Retinal pigment epithelial cell (primary cell): ENCODE measurements at places on chromosomes 12 and 14.
A peak's percentile ranks its signal among the peaks of the same experiment; 100 is the strongest.

GRCh38 chr14:22300646-22301045 lies 288.4 kb downstream of the DAD1 start:
- no peak for DNase-seq

DNA sequence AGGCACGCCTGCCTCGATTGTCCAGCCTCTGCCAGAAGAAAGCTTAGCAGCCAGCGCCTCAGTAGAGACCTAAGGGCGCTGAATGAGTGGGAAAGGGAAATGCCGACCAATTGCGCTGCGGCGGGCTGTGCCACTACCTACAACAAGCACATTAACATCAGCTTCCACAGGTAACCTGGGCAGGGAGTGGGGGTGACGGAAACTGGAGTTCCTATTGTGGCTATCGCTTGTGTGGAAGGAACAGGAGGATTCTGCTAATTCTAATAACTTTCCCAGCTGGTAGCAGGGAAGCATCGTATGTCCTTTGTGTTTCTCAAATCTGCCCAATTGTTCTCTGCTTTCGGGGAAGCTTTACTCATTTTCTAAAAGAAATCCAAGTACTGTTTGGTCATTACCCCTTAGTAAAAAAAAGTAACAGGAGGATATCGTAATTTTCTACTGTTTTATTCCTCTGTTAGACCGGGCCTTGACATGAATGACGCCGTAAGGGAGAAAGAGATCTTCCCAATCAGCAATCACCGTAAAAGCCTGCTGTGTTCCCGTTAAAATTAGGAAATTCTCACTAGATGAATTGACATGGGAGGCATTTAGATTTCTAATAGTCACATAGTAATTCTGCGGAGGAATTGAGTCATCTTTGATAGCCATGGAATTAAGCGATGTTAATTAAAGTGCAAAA lies 449 bp downstream of the THAP2 start:
- DNase-seq: no peak

DNA sequence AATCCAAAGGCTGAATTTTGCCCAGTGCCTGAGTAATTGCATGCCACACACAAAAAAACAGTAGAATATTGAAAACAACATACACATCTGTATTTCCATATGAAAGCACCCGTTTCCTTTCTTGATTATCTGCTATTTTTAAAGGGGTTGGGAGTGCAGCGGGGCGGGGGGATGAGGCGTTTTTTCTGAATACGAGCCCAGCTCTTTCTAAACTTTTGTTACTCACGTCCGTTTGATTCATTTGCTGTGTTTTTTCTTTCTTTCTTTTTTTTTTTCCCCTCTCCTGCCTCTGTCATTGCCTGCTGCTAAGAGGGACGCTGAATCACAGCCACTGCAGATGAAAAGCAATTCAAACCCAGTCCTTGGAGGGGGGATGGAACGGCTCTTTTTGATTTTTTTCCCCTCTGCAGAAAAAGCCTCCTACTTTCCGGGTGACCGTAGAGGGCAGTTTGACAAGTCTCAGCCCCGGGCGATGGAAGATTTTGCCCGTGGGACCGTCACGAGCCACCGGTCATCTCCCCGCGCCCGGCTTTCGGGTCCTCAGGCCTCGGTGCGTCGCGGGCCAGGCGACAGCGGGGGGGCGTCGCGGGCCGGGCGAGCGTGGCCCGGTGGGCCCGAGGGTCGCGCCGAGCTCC lies 572 bp upstream of the RASSF8 start:
- DNase-seq: no peak

GRCh38 chr14:69242311-69243224 lies 17.4 kb upstream of the GALNT16 start:
- peak; percentile 30 for DNase-seq

DNA sequence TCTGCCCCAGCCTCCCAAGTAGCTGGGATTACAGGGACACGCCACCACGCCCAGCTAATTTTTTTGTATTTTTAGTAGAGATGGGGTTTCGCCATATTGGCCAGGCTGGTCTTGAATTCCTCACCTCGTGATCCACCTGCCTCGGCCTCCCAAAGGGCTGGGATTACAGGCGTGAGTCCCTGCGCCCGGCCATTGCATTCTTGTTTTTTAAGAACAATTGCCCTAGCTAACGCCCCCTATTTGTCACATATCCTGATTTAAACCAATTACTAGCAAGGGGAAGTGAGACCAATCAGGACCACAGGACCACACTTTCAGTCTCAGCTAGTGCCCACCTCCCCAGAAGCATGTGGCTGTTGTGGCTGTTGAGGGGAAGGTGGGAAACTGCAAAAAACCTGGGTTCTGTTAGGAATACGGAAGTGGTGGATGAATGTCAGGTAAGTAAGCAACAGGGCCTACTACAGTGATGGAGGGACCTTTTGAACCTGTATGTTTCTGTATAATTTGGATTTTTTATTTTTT lies 37.8 kb upstream of the NFYB start:
- no peak for DNase-seq

DNA sequence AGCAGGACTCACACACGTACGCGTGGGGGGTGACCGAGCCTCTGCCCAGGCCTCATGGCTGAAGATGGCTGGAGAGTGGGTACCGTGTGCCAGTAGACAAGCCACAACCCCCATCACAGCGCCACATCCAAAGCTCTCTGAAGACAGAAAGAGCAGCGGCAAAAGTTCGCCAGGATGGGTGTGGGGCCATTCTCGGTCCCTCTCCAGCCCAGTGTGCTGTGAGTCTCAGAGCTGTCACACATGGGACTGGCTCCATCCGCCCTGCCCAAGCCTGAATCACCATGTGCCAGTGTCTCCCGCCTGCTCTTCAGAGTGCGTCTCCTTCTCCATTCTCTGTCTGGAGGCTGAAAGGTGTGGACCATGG lies 5.7 kb downstream of the TMEM179 start:
- no peak for DNase-seq

- peak; percentile 92 for DNase-seq
Observed at GRCh38 chr12:75974323-75975187, 57.0 kb downstream of the PHLDA1 start.

DNA sequence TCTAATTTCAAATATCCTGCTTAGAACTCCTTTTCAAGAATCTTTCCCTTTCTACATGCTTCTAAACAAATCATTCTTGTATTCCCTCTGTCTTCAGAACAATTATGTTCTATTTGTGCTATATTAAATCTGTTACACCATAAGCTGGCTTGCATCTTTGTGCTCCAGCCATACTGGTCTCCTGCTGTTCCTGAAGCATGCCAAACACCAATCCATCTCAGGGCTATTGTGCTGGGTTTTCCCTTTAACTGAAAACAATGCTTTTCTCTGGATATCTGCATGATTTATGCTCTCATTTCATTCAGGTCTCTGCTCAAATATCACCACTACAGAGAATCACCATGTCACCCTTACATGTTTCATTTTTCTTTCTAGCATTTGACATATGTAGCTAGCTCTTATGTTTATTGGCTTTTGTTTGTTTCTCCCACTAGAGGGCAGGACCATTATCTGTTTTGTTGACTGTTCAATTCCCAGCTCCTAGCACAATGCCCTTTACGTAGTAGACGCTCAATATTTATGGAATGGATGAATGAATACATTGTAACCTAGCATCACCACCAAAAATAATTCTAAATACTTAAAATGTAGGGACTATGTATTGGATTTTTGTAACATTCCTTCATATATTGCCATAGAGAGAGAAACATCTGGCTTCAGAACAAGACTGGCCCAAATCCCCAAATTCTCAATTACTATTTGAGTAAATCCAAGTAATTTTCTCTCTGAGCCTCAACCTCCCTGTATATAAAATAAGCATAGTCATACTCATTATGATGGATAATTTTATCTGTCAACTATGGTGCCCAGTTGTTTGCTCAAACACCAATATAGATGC lies 302.0 kb upstream of the SYT1 start:
- no peak for DNase-seq

- DNase-seq: no peak
Observed at GRCh38 chr12:108966378-108967151, 54.3 kb downstream of the SVOP start.

- DNase-seq: no peak
Observed at GRCh38 chr14:74685921-74686678, 26.8 kb downstream of the AREL1 start.

DNA sequence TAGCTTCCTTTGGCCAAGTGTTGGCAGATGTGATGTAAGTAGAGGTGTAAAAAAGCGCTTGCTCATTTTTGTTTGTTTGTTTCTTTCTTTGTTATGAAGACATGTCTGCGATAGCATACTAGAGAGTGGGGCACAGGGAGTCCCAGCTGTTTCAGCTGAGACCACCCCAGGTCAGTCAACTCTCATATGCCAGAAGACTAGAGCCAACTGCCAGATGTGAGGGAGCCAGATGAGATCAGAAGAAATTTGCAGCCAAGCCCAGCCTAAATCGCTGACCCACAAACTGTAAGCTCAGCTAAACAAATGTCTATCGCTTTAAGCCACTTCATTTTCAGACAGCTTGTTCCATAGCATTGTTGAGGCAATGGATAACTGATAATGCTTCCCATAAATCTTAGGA lies 397.1 kb downstream of the APAF1 start:
- DNase-seq: no peak

GRCh38 chr12:53061404-53062010 lies 11.6 kb downstream of the TNS2 start:
- no peak for DNase-seq

DNA sequence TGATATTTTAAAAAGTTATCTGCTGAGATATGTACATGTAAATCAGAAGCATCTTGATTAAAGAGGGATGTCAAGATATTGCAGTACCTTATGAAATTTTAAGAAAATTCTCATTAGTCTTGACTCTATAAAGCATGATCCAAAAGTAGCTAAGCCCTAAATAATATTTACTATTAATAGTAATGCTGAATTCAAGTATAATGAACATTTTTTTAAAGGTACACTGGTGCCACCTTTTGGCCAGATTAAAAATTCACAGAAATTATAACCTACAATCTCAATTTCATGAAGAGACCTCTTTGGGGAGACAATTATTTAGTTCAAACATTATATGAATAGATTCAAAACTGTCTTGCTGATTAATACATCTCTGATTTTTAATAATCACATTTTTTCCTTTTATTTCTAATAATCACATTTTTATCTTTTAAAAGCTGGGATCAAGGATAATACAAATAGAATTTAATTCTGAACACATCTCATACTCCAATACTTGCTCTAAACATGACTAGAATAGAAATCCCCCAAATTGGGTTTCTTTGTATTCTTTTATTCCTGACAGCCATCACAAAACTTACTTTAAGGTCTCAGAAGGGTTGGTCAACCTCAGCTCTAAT lies 13.4 kb downstream of the AKAP5 start:
- no peak for DNase-seq

GRCh38 chr12:131525795-131526508 lies 184.9 kb upstream of the SFSWAP start:
- DNase-seq: no peak

DNA sequence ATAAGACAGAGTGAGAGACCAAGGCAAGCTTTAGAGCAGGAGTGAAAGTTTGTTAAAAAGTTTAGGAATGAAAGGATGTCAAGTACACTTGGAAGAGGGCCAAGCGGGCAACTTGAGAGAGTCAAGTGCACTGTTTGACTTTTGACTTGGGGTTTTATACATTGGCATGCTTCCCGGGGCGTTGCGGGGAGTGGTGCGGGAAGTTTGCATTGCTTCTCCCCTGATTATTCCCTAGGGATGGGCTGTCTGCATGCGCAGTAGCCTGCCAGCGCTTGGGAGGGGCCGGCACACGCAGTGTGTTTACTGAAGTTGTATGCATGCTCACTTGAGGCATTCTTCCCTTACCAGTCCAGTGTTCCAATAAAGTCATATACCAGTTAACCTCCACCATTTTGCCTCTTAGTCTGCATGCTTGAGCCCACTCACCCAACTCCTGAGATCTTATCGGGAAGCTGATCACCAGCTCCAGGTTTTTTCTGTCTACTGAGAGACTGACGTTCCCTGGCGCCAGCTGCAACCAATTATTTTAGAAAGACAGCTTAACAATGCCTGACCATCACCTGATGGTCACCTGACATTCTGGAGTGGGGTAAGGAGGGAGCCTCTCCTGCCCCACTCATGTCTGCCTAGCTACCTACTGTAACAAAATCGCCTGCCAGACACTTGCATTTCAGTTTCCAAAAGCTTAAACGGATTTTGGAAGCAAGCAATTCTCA lies 53.2 kb downstream of the DACT1 start:
- DNase-seq: no peak

DNA sequence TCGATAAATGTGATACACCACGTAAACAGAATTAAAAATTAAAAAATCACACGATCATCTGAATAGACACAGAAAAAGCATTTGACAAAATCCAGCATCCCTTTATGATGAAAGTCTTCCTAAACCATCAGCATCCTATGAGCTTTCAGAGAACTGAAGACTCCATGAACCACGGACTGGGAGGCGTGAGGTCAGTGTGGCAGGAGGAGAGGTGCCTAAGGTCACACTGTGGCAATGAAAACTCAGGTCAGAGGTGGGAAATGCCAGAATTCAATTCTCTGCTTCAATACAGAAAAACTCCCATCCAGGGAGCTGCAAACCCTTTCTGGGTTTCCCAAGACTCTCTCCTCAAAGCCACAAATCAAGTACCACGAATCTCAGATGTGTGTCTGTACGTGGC lies 51.6 kb downstream of the KDM2B start:
- no peak for DNase-seq

- DNase-seq: no peak
Observed at GRCh38 chr14:76643887-76644286, 117.4 kb upstream of the VASH1 start.

GRCh38 chr14:63896278-63896720 lies 43.5 kb downstream of the SYNE2 start:
- peak; percentile 95 for DNase-seq

GRCh38 chr12:2876431-2877046 lies 435 bp downstream of the FOXM1 start:
- DNase-seq: no peak

GRCh38 chr12:52575948-52576347 lies 2.3 kb upstream of the KRT74 start:
- no peak for DNase-seq

DNA sequence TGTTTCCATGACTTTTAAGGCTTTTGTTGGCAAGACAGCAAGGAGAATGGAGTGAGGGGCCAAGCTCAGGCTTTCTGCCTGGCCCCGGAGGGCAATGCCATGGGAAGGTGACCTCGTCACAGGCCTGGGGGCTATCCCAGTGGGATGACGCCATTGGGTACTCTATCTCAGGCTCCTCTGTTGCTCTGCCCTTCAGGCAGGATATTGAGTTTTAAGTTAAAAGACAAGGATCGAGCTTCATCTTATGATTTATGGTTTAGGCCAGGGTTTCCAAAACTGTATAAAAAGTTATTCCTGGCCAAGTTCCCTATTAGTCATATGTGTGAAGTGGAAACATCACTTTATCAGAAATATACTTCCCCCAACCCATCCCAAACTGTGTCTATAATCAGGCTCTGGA lies 127.7 kb downstream of the ZFP36L1 start:
- DNase-seq: no peak

GRCh38 chr12:52493172-52493571 lies at the start of gene KRT6A:
Gene KRT6A (minus strand): TSS chr12:52493257. CDS start chr12:52493188, 69 bp downstream.
- DNase-seq: no peak

DNA sequence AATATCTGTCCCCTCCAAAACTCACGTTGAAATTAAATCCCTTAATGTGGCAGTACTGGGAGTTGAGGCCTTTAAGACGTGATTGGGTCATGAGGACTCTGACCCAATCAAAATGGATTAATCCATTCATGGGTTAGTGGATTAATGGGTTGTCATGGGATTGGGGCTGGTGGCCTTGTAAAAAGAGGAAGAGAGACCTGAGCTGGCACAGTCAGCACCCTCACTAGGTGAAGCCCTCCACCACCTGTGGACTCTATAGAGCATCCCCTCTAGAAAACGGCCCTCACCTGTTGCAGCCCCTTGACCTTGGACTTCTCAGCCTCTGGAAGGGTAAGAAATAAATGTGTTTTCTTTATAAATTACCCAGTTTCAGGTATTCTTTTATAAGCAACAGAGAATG lies 53.0 kb downstream of the SPRING1 start:
- no peak for DNase-seq
